ENCODE measurements at places on chromosomes 5 and 9.

DNA sequence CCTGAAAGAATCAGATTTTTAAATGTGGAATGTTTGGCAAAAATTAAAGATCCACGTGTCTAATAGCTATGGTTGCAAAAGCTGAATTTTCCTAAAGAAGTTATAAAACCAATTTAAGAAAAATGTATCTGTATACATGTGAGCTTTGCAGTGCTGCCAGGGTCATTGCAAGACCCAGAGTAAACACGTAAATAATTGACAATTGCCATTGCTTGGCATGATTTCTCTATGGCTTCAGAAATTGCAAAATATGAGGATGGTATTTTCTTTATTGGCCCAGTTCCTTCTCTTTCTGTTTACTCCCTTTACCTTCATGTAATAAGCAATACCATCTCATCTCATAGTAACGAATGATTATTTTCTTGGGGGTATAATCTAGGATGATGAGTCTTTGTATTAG, 123.9 kb downstream of the ERCC6L2 start:
- no peak for DNase-seq

DNA sequence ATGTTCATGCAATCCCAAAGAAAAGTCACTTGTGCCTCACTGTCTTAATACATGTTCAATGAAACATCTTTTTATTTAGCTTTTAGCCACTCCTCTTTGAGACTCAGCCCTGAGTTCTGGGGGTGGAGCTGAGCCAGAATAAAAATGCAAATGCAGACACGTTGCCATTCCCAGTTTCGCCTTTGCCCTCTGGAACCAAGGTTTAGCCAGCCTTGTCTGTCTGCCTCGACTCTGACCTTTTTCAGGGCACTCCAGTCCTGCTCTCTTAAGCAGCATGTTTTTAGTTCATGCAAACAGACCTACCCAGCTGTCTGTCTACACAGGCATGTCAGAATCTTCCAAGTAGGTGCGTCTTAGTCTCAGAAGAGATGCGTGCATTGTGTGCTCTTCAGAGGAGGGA, 82.2 kb upstream of the RANBP3L start:
- no peak for DNase-seq

DNA sequence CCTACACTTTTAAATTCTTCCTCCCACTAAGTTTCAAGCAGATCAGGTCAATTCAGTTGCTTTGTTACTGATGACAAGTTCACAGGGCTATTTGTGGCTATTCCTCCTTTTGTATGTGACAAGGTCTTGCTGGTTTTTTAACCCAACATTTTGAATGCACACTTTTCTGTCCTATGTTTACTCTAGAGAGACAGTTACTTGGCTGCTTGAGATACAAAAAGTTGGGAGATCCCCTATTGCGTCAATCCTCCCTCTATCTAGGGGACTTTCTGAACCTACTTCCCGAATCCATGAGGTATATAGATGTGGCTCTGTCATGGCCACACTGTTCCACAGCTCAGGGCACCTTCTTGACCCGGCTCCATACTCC, 386.7 kb downstream of the NTRK2 start:
- no peak for DNase-seq

DNA sequence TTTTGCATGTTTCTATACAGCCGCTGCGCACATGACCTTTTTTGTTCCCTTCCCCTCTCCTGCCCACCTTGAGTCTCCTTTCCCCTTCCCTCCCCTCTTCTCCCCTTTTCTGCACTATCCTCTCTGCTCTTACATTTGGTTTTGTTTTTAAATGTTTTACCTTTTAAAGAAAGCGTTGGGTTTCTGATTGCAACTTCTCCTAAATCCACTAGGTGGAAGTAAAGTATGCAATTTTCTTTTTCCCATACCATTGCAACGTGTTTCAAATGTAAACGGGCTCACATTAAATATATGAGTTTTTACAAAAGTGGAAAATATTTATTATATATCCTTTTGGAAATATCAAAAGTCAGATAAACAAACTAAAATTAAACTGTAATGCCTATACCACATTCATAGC, 500.9 kb downstream of the DIRAS2 start:
- DNase-seq: no peak

- no peak for DNase-seq
These were observed 182 bp downstream of the SCAMP1 start for GRCh38 chr5:78360674-78360923.

DNA sequence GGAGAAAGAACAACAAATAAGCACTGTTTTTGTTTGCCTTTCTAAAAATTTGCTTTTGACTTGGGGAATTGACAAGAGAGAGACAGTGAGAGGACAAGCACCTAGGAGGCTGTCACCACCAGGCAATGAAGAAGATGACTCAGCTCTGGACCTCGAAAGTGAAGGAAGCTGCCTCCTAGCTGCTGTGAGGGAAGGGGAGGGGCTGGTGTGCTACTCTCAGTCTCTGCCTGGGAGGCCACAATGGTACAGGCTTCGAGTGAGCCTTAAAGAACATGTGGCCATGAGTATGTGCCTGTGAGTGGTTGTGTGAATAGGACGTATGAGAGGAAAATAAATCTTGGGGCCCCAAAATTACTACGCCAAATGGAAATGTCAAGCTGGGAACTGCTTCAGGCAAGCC, 7.1 kb upstream of the PLK2 start:
- no peak for DNase-seq

DNA sequence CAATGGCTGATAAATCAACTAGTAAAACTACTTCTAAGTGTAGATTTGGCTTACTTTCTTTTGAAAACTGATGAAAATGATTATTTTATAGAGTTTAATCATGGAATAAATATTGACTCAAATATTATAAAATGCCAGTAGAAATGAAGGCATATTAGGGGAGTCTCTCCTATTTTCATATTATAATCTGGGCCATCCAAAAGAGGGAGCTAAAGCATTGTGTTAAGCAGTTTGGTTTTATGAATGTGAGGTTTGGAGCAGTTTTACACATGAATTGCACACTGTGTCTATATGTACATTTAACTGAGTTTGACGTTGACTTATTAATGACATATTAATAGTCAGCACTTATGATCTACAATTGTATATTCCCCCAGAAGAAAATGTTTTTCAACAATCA, 17.4 kb downstream of the CDH9 start:
- no peak for DNase-seq

DNA sequence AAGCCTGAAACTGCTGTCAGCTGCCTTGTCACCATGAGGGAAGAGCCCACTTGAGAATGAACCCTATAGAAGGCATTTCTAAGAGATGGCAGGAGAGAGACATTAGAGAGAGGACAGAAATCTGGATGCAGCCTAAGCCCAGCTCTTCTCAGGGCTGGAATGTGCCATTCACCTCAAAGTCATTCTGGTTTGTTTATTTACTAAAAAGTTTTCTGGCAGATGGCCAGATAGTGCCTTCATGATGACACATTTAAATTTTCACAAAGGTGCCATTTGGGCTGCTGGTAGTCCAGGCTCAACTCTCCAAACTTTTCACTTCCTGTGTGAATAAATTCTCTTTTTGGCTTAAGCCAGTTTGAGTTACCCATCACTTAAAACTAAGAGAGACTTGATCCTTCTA, 144.6 kb upstream of the ZNF366 start:
- no peak for DNase-seq

DNA sequence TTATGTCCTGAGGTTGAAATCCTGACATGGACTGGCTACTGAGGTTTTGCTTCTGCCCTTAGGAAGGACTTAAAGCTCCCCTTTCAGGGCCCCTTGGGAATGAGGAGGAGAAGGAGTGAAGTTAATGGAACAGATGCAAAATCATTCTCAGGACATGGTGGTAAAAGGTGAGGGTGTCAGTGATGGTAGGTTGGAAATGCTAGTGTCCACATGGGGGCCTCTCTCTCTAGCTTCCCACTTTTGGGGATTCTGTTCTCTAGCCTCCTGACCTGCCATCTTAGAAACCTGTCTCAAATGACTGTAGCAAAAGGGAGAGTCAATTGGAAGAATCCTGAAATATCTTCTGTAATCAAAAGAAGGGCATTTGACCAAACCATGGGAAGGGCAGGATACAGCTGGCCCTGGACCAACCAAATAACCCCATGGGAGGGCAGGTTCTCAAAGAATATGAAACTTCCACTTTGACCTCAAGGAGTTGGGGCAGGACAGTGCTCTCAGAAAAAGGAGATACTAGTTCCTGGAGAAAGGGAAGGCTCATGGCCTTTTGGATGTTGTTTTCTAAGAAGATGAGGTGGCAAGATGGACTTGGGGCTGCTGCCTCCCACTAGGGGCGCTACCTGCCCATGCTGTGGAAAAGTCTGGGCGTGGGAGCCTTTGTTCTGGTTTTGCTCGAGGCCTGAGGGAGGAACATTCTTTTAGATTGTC, 21.2 kb upstream of the MLANA start:
- DNase-seq: peak; percentile 18

DNA sequence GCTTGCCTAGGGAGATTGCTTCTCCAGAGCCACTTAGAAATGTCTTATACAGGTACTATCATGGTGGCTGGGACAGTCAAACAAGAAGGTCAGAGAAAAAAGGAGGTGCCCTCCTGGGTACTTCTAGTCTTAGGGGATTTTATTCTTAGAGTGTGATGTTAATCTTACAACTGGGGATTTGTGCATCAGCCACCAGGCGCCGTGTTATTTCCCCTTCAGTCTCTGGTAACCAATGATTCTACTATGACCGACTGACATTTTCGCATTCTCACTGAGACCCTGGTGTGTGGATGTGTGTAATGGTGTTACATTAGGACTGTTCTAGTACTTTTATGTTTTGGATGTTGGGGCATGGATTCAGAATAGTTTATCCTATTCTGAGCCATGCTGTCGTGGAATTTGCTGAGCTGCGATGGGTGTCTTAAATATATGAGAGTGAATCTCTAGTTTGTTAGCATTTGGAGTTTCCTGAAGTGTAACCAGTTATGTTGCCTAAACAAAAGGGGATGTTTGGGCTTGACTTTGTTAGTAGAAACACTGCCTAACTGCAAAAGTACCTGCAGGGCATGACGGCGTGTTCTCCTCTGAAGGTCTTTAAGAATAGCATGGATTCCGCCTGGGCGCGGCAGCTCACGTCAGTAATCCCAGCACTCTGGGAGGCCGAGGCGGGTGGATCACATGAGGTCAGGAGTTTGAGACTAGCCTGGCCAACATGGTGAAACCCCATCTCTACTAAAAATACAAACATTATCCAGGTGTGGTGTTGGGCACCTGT, 175.2 kb upstream of the DAP start:
- no peak for DNase-seq

DNA sequence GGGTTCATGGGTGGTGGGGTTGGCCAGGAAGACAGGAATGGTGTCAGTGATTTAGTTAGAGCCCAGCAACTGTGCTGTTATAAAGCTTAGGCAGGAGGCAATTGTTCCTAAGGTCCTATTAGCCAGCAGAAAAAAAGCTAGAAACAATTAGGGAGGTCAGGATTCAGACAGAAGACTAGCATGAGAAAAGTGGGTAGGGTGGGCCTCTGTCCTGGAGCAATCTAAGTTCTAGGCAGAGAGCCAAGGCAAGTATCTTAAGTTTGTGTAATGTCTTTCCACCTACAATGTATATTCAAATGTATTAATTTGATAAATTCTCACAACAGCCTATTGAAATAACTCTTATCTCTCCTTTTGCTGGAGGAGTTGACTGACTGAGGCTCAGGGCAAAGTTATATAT, 6.1 kb upstream of the ZFAND5 start:
- DNase-seq: no peak

GRCh38 chr5:118593003-118593328, 395.4 kb downstream of the DTWD2 start:
- no peak for DNase-seq

DNA sequence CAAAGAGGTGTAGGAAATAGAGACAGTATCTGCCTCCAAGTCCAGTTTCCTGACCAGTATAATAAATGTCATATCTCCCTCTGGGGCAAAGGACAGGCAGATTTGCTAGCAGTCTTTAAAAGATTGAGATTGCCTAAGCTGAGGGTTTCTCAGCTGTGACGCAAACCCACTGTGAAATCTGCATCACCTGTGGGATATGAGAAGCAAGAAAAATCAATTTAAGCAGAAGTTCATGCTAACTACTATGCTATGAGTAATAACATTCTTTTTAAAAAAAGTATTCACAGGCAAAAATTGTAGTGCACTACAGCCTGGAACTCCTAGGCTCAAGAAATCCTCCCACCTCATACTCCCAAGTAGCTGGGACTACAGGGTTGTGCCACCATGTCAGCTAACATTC, 168.1 kb upstream of the POC5 start:
- DNase-seq: no peak

DNA sequence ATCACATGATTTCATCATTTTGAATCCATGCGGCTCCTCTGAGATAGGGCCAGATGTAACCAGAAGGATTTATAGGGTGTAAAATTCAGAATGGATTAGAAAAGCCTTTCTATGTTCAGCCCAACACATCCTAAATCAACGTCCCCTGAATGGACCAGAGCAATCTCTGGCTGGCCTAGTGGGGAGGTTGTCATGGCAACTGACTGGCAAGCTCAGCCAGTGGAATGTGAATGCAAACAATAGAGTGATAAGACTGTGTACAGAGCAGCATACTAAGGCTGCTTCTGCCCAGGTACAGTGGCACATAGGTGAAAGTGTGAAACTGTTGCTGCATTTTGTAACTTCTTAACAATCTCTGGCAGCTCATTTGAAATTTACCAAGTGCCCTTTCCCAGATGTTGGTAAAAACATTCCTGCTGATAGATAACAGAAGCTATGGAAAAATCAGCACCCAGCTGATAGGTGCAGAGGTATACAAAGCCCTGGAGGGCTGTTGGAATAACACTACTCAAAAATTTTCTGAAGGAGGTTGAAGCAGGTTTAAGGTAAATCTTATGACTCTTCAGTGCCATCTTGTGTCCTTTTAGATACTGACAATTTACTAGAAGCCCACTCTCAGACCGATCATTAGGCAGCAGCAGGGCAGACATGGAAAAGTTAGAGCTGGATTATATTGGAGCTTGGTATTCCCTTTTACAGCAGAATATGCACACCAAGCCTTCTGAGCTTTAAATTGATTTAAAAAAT, 267.2 kb downstream of the RAB3C start:
- DNase-seq: no peak

DNA sequence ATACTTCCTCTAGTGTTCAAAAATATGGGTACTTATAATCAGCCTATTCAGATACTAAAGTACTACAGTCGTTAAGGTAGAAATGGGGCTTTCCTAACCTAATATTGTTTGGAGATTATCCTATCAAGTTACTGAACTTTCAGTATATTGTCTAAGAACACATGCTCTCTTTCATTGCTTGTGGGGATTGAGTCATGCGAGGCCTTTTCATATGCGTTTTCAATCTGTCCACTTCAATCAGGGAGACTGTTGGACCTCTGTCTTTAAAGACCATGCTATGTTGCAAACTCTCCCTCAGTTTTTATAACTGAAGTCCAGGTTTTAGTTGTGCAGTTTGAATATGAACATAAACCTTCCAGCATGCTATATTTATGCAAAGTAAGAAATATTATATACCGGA, 15.0 kb downstream of the PRR16 start:
- no peak for DNase-seq

All from activated CD4-positive, alpha-beta T cell treated with anti-CD3 and anti-CD28 coated beads, Interleukin-2, amount 50 U/mL, for 4 hours (primary cell).